Body of pancreas (tissue), 4 donors: ENCODE measurements at places on chromosomes 3 and 15. TPM values are rescaled to one million over a fixed set of nuclear protein-coding genes. Genes with fewer than 3 reads are reported as not detected.
A peak's percentile ranks its signal among the peaks of the same experiment; 100 is the strongest.

SLC6A11 gene
- 0.52 TPM for total RNA-seq

DNA sequence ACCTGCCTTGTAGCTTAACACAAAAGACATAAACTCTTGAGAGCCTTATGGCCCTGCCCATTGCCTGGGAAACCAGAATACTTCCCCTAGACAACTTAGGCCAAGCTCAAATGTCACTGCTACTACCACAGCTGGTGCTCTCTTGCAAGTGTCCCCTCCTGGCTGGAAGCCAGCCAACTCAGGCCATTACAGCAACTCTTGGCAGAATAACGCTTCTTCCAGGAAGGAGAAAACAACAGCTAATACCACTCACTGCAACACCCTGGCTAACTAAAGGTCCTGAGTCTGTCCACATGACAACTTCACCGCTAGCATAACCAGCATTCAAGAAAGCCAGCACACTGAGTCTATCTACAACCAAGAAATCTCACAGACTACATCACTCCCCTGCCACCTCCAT, 5.1 kb upstream of the B4GALT4 start:
- H3K36me3 ChIP-seq: no peaks in the 10 kb centered on the region
- peaks cover 14% of the 10 kb centered on the region for H3K4me1 ChIP-seq
- H3K27me3 ChIP-seq: no peaks in the 10 kb centered on the region
- no peak overlapping the region for H3K4me3 ChIP-seq
- DNase-seq: peak; percentile 54

DNA sequence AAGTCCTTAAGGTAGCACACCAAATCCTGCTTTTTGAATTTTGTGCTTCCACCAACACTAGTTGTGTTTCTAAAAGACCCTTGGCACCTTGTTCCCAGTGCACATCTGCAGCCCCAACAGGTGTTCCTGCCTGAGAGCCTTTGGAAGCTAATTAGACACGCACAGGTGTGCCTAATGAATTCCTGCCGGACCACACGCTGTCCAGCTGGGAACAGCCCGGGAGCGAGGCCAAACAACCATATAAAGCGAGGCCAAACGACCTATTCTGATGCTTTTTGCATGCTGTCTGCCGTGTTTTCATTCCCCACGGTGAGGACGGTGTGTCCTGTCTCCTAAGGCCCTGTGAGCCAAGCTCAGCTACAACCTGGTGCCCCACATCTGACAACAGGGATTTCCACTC, 99.5 kb downstream of the ATG7 start:
- H3K36me3 ChIP-seq: no peaks in the 10 kb centered on the region
- no peak for DNase-seq
- H3K27me3 ChIP-seq: no peaks in the 10 kb centered on the region

DNA sequence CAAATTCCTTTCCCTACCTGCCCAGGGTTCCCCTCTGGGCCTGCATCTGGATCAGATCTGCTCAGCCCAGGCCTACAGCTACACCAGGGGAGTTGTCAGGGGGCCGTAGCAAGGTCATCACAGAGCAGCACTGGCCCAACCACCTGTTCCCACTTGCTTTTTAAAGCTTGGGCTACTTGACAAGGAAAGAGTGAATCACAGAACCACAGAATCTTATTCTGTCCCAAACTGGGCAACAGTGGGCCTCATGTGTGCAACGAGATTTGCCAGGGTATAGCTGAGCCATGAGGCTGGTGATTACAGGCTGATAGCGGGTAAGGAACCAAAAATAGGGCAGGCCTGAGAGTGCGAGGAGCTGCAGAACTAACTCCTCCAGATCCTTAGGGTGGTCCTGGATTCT, 66.7 kb downstream of the MYLK start:
- no peaks in the 10 kb centered on the region for H3K4me1 ChIP-seq
- no peaks in the 10 kb centered on the region for H3K36me3 ChIP-seq
- no peak for DNase-seq
- H3K27me3 ChIP-seq: no peaks in the 10 kb centered on the region
- H3K27ac ChIP-seq: no peak overlapping the region

GRCh38 chr15:68326711-68327354, 49.3 kb downstream of the FEM1B start:
- H3K27ac ChIP-seq: no peak overlapping the region
- H3K4me1 ChIP-seq: no peaks in the 10 kb centered on the region
- H3K27me3 ChIP-seq: no peaks in the 10 kb centered on the region
- DNase-seq: no peak

GRCh38 chr15:74438721-74439316, 5.1 kb upstream of the SEMA7A start:
- no peak overlapping the region for H3K27ac ChIP-seq
- H3K36me3 ChIP-seq: no peaks in the 10 kb centered on the region
- H3K4me1 ChIP-seq: peaks cover 12% of the 10 kb centered on the region

DNA sequence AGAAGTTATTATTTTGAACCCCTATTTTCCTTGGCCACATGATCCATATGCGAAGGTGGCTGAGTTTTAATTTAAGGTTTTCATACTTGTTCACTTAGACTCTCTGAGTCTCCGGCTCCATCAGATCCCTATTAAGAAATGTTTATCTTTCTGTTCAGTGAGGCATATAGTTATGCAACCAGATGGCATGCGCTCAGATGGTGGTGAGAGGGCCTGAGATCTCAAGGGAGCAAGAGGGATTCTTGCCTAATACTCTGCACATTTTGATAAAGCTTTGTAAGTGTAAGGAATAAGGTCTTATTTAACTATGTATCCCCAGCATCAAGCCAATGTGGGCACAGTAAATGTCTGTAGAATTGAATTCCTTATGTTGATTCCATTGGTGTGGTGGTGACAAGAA, 78.9 kb upstream of the DPH6 start:
- no peaks in the 10 kb centered on the region for H3K4me1 ChIP-seq
- H3K36me3 ChIP-seq: no peaks in the 10 kb centered on the region
- no peak overlapping the region for H3K27ac ChIP-seq
- no peaks in the 10 kb centered on the region for H3K27me3 ChIP-seq
- no peak for DNase-seq

GRCh38 chr15:61500951-61501620, 272.0 kb upstream of the RORA start:
- no peaks in the 10 kb centered on the region for H3K36me3 ChIP-seq
- no peak overlapping the region for H3K27ac ChIP-seq
- H3K27me3 ChIP-seq: no peaks in the 10 kb centered on the region
- no peaks in the 10 kb centered on the region for H3K4me1 ChIP-seq
- no peak for DNase-seq
- no peak overlapping the region for H3K4me3 ChIP-seq

ARNT2 gene
- 5.3 TPM for total RNA-seq
